ENCODE measurements at places on chromosomes 16 and 17. TPM values are rescaled to one million over a fixed set of nuclear protein-coding genes. Genes with fewer than 3 reads are reported as not detected.

Gene ACAP1
- 8.9 TPM for total RNA-seq

DNA sequence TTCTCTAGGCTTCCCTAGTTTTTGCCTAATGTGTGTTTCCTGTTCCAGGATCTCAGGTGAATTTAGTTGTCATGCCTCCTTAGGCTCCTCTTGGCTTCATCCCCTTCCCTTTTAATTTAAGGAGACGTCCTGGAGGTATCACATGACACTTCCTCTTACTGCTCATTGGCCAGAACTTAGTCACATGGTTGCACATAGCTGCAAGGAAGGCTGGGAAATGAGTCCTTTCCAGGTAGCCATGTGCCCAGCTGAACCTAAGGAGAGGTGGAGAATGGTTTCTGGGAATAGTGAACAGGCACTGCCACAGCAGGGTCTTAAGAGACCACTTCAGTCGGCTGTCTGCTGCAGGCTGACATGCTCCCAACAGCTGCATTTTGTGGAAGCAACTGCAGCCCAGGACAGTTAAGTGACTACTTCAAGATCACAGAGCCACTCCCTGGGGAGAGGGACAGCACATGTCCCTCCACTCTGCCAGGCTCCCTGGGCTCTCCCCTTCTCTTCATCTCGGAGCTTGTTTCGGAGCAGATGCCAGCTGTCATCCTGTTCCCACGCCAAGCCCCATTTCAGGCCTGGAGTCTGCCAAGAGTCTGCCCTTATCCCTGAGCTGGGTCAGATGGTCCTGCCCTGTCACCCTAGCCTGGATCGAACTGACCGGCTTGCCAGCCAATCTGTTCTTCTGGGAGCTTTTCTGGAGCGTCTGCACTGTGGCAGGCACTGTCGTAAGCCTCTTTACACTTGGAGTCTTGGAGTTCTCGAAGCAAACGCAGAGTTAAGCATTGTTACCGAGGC, 81.4 kb upstream of the FOXF1 start:
- peaks cover 52% of the 10 kb centered on the region for H3K27me3 ChIP-seq
- no peak overlapping the region for H3K27ac ChIP-seq
- no peak for DNase-seq
- H3K4me1 ChIP-seq, result peaks cover 36% of the 10 kb centered on the region

DNA sequence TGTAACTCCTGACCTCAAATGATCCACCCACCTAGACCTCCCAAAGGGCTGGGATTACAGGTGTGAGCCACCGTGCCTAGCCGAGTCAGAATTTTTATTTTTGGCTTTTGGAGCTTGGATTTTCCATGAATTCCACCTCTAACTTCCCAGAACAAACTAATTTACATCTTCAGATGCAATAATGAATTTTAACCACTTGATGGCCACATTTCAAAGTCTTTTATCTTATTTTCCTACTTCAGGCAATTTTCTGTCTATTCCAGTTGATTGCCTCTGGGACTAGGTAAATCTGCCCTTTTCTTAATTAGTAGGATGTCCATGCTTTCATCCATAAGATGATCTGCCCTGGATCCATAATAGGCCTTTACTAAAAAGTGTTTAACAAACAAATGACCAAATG, 156.4 kb upstream of the ANKFN1 start:
- no peaks in the 10 kb centered on the region for H3K4me1 ChIP-seq
- H3K27me3 ChIP-seq, result no peaks in the 10 kb centered on the region
- no peak overlapping the region for H3K27ac ChIP-seq

- H3K4me3 ChIP-seq, result no peak overlapping the region
- H3K36me3 ChIP-seq, result no peaks in the 10 kb centered on the region
- no peak for DNase-seq
- H3K27me3 ChIP-seq, result peaks cover 16% of the 10 kb centered on the region
- no peaks in the 10 kb centered on the region for H3K4me1 ChIP-seq
Observed at GRCh38 chr16:73764321-73764720, 532.3 kb upstream of the PSMD7 start.

DNA sequence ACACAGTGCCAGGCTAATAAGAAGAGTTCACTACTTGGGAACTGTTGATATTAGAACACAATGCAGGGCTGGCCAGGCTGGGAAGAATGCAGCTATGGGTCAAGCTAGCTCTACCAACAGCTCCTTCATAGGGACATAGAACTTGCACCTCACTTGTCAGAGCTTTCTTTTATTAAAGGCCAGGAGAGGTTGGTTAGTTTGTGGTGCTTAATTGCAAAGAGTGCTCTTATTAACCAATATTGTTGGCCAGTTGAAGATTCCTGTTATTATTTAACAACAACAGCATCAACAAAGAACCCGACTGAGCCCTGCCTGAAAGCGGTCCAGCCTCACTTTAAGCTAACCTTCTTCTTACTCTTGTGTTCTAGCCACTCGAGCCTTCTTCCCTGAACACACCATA, 43.4 kb upstream of the ANKFN1 start:
- no peak overlapping the region for H3K27ac ChIP-seq
- no peaks in the 10 kb centered on the region for H3K4me1 ChIP-seq
- no peak for DNase-seq
- no peak overlapping the region for H3K4me3 ChIP-seq

GRCh38 chr17:10119203-10120108, 79.0 kb downstream of the GAS7 start:
- H3K4me1 ChIP-seq, result peaks cover 84% of the 10 kb centered on the region
- peak overlapping the region; percentile 74 for H3K27ac ChIP-seq
- no peak overlapping the region for H3K4me3 ChIP-seq
- no peak for DNase-seq
- peaks cover 4% of the 10 kb centered on the region for H3K36me3 ChIP-seq
- no peaks in the 10 kb centered on the region for H3K27me3 ChIP-seq

GRCh38 chr17:14437176-14437575, 136.3 kb downstream of the HS3ST3B1 start:
- no peak overlapping the region for H3K27ac ChIP-seq
- no peak overlapping the region for H3K4me3 ChIP-seq
- no peaks in the 10 kb centered on the region for H3K4me1 ChIP-seq
- no peak for DNase-seq
- no peaks in the 10 kb centered on the region for H3K36me3 ChIP-seq

- H3K4me1 ChIP-seq, result peaks cover 43% of the 10 kb centered on the region
- no peak for DNase-seq
- H3K27me3 ChIP-seq, result no peaks in the 10 kb centered on the region
- peak overlapping the region; percentile 98 for H3K27ac ChIP-seq
- peak overlapping the region; percentile 98 for H3K4me3 ChIP-seq
Observed at GRCh38 chr17:76735006-76735405, 2.1 kb downstream of the SRSF2 start.

GRCh38 chr16:70764632-70765031, 36.3 kb downstream of the VAC14 start:
- H3K4me3 ChIP-seq, result no peak overlapping the region
- H3K4me1 ChIP-seq, result peaks cover 4% of the 10 kb centered on the region
- no peaks in the 10 kb centered on the region for H3K27me3 ChIP-seq
- no peak overlapping the region for H3K27ac ChIP-seq
- peaks cover 11% of the 10 kb centered on the region for H3K36me3 ChIP-seq

GRCh38 chr17:27354491-27355081, 60.7 kb downstream of the WSB1 start:
- no peak for DNase-seq
- H3K36me3 ChIP-seq, result peaks cover 2% of the 10 kb centered on the region
- peak overlapping the region; percentile 65 for H3K4me3 ChIP-seq
- H3K4me1 ChIP-seq, result peaks cover 11% of the 10 kb centered on the region

GRCh38 chr17:82257473-82257872, 16.0 kb downstream of the CSNK1D start:
- peaks cover 60% of the 10 kb centered on the region for H3K36me3 ChIP-seq
- H3K4me3 ChIP-seq, result no peak overlapping the region
- no peaks in the 10 kb centered on the region for H3K27me3 ChIP-seq
- DNase-seq, result no peak
- H3K4me1 ChIP-seq, result peaks cover 5% of the 10 kb centered on the region

Gene MSI2
- 140 TPM for total RNA-seq

- no peak overlapping the region for H3K4me3 ChIP-seq
- no peak for DNase-seq
- no peaks in the 10 kb centered on the region for H3K27me3 ChIP-seq
- no peak overlapping the region for H3K27ac ChIP-seq
- no peaks in the 10 kb centered on the region for H3K4me1 ChIP-seq
Observed at GRCh38 chr17:50380369-50381259, 7.6 kb downstream of the EME1 start.

- H3K36me3 ChIP-seq, result no peaks in the 10 kb centered on the region
- no peak overlapping the region for H3K27ac ChIP-seq
- H3K4me3 ChIP-seq, result no peak overlapping the region
- H3K27me3 ChIP-seq, result peaks cover 6% of the 10 kb centered on the region
- DNase-seq, result no peak
Observed at GRCh38 chr16:76856112-76856511, 334.9 kb upstream of the MON1B start.

DNA sequence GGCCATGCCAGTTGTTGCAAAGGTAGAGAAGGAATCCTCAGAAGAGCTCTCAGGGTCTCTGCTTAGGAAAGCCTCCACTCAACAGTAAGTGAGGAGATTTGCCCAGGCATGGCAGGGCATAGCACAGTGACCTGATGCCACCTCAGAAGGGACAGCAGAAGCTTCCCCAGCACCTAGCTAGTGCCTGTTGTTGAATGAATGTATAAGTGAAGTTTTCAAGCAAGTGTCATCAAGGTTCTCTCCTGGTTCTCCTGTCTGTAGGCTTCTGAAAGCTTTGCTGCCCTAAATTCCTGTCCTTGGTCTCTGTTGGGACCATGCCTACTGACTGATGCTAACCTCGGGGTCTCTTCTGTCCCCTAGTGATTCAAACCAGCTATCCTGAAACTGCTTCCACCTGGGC, 114.9 kb upstream of the TBX2 start:
- no peak for DNase-seq
- H3K27me3 ChIP-seq, result no peaks in the 10 kb centered on the region
- H3K27ac ChIP-seq, result peak overlapping the region; percentile 44
- H3K36me3 ChIP-seq, result peaks cover 5% of the 10 kb centered on the region
- H3K4me1 ChIP-seq, result peaks cover 45% of the 10 kb centered on the region
- no peak overlapping the region for H3K4me3 ChIP-seq

Gene SLC5A2
- total RNA-seq, result 0.36 TPM

DNA sequence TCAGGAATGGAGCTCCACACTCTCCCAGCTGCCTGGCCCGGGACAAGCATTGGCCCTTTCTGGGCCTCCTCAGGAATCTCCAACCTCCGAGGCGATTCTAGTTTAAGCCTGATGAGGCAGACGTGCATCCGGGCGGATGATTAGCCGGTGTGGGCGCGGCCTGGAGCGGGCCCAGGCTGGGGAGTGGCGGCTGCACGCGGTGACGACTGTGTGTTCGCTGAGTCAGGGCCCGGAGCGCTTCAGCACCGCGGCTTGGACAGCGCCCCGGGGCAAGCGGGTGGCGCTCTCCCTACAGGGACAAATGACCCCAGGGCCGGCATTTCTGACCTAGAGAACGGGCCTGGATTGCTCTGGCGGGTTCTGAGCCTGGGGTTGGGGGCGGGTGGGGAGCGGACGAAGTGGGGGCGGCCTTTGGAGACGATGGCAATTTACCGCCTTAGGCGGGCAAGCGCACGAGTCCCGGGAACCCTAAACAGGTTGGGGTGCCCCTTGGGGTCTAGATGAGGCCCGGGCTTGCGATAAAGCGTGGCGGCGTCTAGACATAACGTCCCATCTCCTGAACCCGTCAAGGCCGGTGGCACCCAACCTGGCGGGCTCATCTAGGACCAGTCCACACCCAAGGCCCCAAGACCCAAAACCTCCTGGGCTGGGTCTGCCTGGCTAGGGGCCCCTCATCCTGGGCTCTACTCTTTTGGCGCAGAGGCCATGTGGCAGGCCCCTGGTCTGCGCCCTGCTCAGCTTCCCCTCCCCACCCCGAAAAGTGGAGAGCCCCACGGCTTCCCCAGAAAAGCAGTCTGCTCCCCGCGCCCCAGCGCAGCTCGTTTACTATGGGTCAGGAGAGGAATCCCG, 22.3 kb upstream of the ZNHIT3 start:
- H3K4me3 ChIP-seq, result no peak overlapping the region
- peak; percentile 85 for DNase-seq
- no peaks in the 10 kb centered on the region for H3K4me1 ChIP-seq
- no peak overlapping the region for H3K27ac ChIP-seq
- H3K36me3 ChIP-seq, result no peaks in the 10 kb centered on the region
- peaks cover 86% of the 10 kb centered on the region for H3K27me3 ChIP-seq

Gene NTN1
- total RNA-seq, result 2.5 TPM

DNA sequence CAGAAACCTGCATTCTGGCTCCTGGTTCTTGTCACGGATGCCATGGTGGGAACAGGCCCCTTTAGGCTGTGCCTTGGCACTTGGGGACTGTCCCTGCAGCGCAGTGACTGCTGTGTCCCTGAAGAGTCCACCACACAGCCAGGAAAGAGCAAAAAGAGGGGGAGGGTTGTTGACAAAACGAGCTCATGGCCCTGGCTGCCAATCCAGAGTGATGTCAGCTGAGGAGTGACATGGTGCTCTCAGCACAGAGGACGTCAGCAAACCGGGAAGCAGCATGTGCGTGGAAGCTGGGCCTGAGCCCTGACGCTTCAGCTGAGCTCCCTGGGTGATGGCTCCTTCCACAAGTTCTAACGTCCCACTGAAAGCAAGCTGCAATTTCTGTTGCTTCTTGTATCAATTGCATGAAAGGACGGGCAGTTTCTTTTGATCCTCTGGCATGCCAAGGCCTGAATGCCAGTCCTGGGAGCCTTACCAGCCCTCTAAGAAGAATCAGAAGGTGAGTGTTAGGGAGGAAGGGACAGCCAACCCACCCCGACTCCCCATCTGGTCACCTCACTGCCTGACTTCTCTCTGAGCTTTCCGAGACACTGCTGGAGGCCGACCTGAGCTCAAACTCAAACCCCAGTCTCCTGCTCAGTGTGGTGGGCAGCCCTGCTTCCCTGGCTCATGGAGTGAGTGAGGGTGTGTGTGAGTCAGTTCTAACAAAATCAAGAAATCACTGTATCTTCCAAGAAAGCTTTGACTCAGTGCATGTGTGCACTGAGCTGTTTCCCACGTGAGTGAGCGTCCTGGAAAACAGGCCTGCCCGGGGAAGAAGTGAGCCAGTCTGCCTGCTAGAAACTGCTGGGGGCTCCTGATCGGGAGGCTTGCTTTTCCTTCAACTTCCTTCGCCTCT, 14.7 kb upstream of the WNT3 start:
- H3K4me1 ChIP-seq, result peaks cover 24% of the 10 kb centered on the region
- H3K27ac ChIP-seq, result peak overlapping the region; percentile 72
- H3K27me3 ChIP-seq, result no peaks in the 10 kb centered on the region
- H3K4me3 ChIP-seq, result no peak overlapping the region

GRCh38 chr17:40490289-40490853, 11.1 kb downstream of the TNS4 start:
- H3K36me3 ChIP-seq, result no peaks in the 10 kb centered on the region
- no peak for DNase-seq
- H3K27ac ChIP-seq, result no peak overlapping the region
- no peaks in the 10 kb centered on the region for H3K27me3 ChIP-seq

DNA sequence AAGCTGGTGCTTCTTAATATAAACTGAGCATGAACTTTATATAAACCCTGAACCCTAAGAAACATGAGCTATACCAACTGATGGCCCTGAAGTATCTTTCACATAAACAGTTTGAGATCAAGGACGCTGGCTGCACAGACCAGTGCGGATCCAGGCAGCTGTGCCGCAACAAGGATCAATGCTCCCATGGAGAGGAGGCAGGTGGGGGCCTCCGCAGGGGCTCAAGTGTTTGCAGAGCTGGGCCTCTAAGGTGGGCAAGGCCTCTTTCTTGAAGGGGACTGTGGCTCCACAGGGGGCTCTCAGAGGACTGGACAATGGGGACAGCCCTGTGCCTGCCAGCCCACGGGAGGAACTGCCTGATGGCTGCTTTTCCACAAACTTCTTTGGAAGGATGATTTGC, 46.0 kb downstream of the NDEL1 start:
- DNase-seq, result no peak
- H3K36me3 ChIP-seq, result peaks cover 68% of the 10 kb centered on the region
- no peaks in the 10 kb centered on the region for H3K27me3 ChIP-seq
- H3K4me3 ChIP-seq, result no peak overlapping the region
- H3K27ac ChIP-seq, result no peak overlapping the region

Gene KCTD11
- 17.7 TPM for total RNA-seq

- peaks cover 7% of the 10 kb centered on the region for H3K4me1 ChIP-seq
- peak; percentile 67 for DNase-seq
- peak within 1 kb of the TSS; percentile 80 for H3K4me3 ChIP-seq
- peaks cover 1% of the 10 kb centered on the region for H3K36me3 ChIP-seq
Observed at GRCh38 chr17:15341385-15341849, at the start of gene TEKT3. TSS of gene TEKT3 (minus strand) at chr17:15341597. CDS start at chr17:15331585, 10,012 bp downstream.
